SJSA1 (cell line): ENCODE measurements at places on chromosomes 6 and 20. TPM values are rescaled to one million over a fixed set of nuclear protein-coding genes. Genes with fewer than 3 reads are reported as not detected.

Gene TINAG
- total RNA-seq: not detected in 2 replicates

DNA sequence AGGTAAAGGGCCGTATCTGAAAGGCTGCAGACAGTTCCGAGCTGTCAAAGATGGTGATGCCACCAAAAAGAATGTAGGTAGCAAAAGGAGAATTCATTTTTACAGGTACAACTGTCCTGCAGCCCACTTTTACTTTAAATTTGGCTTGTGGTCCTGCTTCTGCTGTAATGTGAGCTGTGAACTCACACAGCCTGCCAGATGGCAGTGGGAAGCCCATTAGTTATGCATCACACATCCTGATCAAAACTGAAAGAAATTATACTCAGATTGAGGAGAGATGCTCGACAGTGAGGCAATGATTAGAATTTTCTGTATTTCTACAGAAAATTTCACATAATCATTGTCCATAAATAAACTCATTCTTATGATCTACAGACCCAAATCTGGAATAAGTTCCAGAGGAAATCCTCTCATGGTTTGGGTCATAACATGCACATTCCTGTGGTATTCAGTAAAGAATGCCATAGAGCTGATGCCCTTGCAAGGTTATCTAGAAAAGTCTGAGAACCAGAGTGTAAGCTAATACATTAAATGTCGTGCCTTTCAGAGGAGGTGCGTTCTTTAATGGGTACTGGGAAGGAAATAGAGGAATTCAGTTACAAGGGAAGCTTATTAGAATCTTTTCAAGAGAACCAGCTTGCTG is 23.9 kb upstream of the E2F3 start:
- peaks cover 33% of the 10 kb centered on the region for H3K4me1 ChIP-seq
- no peak overlapping the region for H3K4me3 ChIP-seq
- DNase-seq: peak; percentile 72
- peak overlapping the region; percentile 49 for H3K27ac ChIP-seq
- H3K27me3 ChIP-seq: no peaks in the 10 kb centered on the region

DNA sequence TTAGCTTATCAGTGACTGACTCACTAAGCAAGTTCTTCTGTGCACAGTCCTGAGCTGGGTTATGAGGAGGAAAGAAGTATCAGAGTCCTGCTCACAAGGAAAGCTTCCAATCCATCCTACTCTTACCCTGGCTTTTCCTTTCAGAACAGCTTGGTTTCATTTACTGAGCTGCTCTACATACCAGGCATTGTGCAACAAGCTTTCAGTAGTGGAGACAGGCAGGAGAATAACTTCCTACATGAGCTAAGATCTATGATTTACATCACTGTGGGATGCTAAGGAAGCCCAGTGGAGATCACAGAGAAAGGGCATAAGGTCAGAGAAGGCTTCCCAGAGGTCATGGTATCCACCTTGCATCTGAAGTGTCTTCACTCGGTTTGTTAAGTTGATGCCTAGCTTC is 144.5 kb downstream of the MAP3K7 start:
- H3K4me1 ChIP-seq: no peaks in the 10 kb centered on the region
- H3K36me3 ChIP-seq: no peaks in the 10 kb centered on the region
- no peak overlapping the region for H3K4me3 ChIP-seq

- H3K4me1 ChIP-seq: peaks cover 18% of the 10 kb centered on the region
- peak overlapping the region; percentile 25 for H3K4me3 ChIP-seq
- no peak for DNase-seq
- peaks cover 97% of the 10 kb centered on the region for H3K27me3 ChIP-seq
- no peaks in the 10 kb centered on the region for H3K36me3 ChIP-seq
These were observed 7.2 kb downstream of the PRDM13 start for GRCh38 chr6:99613705-99614429.

- no peaks in the 10 kb centered on the region for H3K4me1 ChIP-seq
- H3K36me3 ChIP-seq: no peaks in the 10 kb centered on the region
- H3K27me3 ChIP-seq: no peaks in the 10 kb centered on the region
- no peak overlapping the region for H3K4me3 ChIP-seq
These were observed 137.2 kb downstream of the FARS2 start for GRCh38 chr6:5398530-5398929.

DNA sequence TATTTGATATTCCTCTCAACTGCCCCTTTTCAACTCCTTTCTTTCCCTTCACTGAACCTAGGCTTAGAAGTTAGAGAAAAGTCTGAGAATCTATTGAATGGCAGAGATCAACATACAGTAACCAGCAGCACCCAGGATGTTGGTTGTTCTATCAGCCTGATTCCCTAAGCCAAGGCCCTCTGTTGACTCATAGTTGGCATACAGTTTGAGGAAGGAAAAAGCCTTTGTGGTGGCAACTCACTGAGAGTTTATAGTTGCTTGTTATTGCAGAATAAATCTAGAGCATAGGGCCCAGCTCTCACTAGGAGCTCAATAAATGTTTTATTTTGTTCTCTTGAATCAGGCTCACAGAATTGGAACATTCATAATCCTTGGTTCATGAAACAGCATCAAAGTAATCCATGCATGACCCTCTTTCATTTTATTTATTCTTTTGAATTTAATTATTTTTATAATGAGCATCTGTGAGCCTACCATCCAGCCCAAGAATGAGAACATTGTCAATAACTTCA is 119.1 kb upstream of the ADGRF1 start:
- no peak overlapping the region for H3K4me3 ChIP-seq
- no peaks in the 10 kb centered on the region for H3K4me1 ChIP-seq
- no peaks in the 10 kb centered on the region for H3K27me3 ChIP-seq
- no peaks in the 10 kb centered on the region for H3K36me3 ChIP-seq
- DNase-seq: no peak
